ENCODE measurements at places on chromosomes 7 and 10. TPM values are rescaled to one million over a fixed set of nuclear protein-coding genes. Genes with fewer than 3 reads are reported as not detected.

Gene IL2RA
- total RNA-seq: not detected

Gene TMEM176B
- total RNA-seq: 0.75 TPM

Gene CYP2C18
- total RNA-seq: not detected

Gene MMRN2
- 0.55 TPM for total RNA-seq

Gene MEST
- total RNA-seq: 6.1 TPM

Gene DENND2A
- 67.9 TPM for total RNA-seq

Gene MKX
- total RNA-seq: not detected

Gene ZNF438
- total RNA-seq: 3.9 TPM

Gene NACAD
- total RNA-seq: 7.4 TPM

Gene SORCS1
- under 0.01 TPM for total RNA-seq

Gene ZNF488
- 0.25 TPM for total RNA-seq

Gene CCL26
- total RNA-seq: not detected

Gene FAM25G
- not detected for total RNA-seq

Gene AZGP1
- not detected for total RNA-seq

Gene VWDE
- total RNA-seq: 3.0 TPM

Gene SFRP5
- 0.17 TPM for total RNA-seq

Gene AKR1D1
- not detected for total RNA-seq

Gene CYP3A5
- 13.1 TPM for total RNA-seq

Gene BZW2
- total RNA-seq: 93.6 TPM

Gene C10orf62
- total RNA-seq: 0.35 TPM
